Right cardiac atrium (tissue), 5 donors: ENCODE measurements at places on chromosomes 13 and 19.

DNA sequence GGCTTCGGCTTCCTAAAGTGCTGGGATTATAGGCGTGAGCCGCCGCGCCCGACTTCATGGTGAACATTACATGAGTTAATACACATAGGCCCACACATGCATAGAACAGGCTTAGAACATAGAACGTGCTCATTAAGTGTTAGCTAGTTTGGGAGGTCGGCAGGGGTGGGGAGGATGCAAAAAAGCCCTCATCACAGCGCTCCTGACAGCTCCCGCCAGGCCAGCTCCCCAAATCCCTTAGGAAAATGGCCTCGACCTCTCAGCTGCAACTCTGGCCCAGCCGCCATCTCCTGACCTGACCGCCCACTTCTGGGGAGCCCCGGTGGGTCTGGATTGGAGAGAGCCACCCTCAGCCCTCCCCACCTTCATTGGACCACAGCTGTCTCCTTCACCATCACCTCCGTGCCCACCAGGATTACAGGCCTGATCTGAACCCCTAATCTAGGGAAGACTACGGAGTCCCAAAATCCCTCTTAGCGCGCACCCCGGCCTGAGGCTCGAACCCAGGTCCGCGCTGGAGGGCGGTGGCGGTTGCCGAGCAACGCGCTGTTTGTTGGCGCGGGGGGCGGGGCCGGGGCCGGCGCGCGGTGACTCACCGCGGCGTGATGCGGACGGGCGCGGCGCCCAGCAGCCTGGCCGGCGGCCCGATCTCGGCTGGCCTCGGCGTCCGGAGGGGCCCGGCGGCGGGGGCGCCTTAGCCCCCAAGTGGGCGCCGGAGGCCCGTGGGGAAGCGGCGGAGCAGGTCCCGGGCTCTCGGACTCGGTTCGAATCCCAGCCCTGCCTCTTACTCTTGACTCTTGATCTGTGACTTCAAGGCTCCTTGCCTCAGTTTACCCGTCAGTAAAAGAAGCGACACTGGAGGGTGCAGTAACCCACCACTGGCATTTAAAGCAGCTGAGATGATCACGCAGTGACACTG lies 26.7 kb upstream of the NANOS3 start:
- peak; percentile 96 for DNase-seq

GRCh38 chr13:98370806-98371515 lies 193.9 kb upstream of the RNF113B start:
- peak; percentile 87 for DNase-seq

GRCh38 chr13:98512774-98513665 lies 63.9 kb downstream of the STK24 start:
- no peak for DNase-seq

DNA sequence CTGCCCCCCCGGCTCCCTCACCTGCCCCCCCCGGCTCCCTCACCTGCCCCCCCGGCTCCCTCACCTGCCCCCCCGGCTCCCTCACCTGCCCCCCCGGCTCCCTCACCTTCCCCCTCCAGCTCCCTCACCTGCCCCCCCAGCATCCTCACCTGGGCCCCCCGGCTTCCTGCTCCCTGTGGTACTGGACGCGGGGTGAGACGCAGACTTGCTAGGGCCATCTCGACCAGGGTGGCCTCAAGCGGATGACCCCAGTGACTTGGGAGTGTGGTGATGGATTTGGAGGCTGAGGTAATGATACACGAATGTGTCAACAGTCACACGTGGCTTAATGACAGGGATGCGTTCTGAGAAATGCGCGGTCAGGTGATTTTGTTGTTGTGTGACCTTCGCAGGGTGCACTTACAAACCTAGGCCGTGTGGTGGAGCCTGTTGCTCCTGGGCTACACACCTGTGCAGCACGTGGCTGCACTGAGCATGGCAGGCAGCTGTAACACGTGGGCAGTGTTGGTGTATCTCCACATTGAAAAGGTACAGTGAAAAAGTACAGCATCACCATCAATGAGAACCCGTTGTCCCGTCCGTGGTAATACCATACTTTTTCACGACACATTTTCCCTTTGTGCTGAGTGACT lies 197.8 kb downstream of the TEX29 start:
- DNase-seq = no peak

GRCh38 chr19:30631033-30631370 lies 258.8 kb downstream of the ZNF536 start:
- no peak for DNase-seq

DNA sequence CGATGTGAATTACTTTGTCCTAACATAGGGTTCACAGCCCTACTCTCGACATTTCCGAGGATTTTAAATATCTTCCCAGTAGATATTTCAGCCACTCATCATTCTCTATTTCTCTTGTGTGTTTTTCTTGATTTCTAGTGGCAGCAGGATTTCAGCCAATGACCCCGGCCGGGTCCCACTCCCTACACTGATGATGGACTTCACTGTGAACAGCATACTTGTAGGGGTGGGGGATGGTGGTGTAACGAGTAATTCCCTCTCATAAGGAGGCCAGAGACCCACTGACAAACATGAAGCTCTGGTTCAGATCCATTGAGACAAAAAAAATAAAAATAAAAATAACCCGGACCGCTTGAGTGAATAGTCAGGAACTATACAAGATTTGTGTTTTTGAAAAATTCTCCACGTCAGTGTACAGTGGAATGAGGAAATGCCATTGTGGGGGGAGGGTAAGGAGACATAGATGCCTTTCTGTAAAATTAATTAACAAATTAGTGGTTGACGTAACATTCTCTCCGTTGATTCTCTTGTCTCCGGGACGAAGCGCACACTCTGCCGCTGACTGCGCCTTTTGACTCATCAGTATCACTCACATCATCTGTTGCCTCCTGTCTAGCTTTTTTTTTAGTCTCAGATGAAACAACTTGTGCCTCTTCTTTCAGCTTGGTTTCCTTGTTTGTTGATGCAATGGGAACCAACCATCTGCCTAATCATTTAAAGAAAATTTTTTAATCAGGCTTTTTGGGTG lies 48.8 kb upstream of the IRS2 start:
- DNase-seq = no peak

- no peak for DNase-seq
These were observed 162.0 kb upstream of the SOX1 start for GRCh38 chr13:111904701-111905608.

DNA sequence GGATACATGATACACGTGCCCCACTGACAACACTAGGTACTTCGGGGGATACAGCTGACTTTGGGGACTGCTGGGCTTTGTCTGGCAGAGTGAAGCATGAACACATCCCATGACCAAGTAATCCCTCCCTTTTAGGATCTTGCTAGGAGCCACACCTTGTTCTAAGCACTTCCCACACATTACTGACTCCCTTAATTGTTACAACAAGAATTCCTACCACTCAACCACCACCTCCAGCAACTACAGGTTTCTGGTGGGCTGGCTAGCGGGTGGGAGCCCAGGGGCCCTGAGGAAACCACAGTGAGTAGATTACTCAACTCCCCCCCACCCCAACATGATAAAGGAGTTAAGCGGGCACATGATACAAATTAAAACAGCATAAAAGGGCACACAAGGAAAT lies 7.2 kb upstream of the SLC35E1 start:
- DNase-seq = no peak

GRCh38 chr13:103308667-103309066 lies 242.4 kb upstream of the SLC10A2 start:
- no peak for DNase-seq

GRCh38 chr19:50506700-50507099 lies 4.3 kb downstream of the JOSD2 start:
- DNase-seq = no peak

DNA sequence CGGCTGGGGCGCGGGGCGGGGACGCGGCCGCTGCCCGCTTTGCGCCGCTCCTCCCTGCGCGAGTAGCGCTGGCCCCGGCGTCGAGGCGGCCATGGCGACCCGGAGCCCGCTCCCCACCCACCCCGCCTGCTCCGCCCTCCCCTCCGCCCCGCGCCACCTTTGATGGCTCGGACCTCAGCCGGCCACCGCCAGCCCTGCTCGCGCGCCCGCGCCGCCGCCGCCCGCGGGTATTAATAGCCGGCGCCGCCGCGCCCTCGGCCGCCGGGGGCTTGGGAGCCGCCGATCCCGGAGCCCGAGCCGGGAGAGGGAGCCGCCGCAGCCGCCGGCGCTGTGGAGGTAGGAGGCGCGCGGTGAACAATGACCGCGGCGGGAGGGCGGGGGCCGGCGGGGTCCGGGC lies 261 bp downstream of the FARP1 start:
- DNase-seq = peak; percentile 84

- DNase-seq = peak; percentile 91
These were observed 3.8 kb downstream of the RNF126 start for GRCh38 chr19:658916-659839.
